ENCODE measurements at places on chromosomes 2 and 18. TPM values are rescaled to one million over a fixed set of nuclear protein-coding genes. Genes with fewer than 3 reads are reported as not detected.

The CHN1 gene
- total RNA-seq, result 1.0 TPM

The ANKRD30BL gene
- not detected for total RNA-seq

The PLEKHH2 gene
- total RNA-seq, result 1.3 TPM

DNA sequence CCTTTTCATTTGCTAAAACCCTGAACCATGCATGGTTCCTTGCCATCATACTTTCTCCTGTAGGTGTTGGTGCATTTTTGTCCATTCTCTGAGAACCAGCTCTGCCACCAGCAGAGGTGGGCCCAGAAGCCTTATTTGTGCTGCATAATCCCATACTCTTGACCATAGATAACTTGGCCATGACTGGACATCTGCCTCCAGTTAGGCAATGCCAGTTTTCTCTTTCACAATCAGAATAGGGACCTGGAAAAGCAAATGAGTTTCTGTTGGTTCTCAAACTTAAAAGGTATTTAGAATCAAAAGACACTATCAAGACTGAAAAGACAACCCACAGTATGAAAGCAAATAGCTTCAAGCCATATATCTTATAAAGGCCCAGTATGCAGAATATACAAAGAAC, 167.3 kb downstream of the MAIP1 start:
- DNase-seq, result no peak

GRCh38 chr2:49265471-49265870, 111.2 kb upstream of the FSHR start:
- no peak for DNase-seq

DNA sequence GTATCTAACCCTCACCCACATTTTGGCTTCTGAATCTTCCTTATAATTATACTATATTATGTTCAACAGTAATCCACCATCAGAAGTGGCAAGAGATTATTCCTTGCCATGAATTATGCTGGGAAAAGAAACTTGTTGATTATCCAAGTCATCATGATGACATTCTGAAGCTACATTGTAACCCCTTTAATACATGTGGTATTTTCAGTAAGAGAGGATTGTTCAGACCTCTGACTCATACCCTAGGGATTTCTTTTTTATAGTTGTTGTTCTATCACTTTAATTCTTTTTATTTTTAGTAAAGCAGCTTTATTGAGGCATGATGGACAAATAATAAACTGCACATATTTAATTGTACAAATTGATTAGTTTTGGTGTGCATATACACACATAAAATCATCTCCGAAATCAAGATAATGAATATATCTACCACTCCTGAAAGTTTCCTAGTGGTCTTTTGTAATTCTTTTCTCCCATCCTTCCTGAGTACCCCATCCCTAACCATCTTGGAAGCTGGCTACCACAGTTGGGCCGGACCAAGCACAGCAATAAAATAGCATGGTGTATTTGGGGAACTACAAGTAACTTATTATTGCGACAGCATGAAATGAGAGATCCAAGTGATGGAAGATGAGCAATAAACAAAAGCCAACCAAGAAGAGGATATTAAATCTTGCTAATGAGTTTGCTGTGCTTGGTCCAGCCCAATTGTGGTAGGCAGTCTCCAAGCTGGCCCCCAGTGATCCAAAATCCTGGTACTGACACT, 159.9 kb downstream of the BARD1 start:
- no peak for DNase-seq

DNA sequence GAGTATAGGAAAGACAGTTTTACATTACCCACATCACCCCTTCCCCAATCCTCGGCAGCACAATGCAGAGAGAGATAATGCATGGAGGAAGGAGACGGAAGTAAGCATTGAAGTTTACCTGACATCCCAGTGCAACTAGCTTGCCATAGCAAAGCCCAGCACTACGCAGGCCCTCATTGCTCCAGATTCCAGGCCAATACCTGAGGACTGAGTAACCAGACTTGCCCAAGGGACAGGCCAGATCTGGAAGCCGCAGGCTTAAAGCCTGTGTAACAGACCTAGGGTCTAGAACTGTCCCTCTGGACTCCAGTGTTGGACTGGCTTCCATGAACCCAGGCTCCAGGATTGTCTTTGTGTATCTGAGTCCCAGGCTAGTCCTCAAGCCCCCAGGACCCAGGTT, 17.6 kb downstream of the SERPINB4 start:
- DNase-seq, result no peak

DNA sequence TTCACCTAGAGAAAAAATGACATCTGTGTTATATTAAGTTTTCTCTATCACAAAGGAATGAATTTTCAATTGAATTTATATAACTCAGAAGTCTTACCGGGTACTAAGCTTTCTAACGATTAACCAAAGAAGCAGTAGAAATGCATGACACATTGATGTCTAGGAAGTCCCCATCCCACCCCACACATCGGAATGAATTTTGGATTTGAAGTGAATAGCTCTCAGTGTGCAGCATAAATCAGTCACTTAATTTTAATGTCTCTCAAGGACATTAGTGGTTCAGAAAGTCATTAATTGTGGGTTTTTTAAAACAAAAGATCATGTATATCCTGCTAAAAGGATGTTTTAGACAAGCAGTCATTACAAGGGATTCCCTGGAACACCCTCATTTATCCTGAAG, 141.4 kb upstream of the PIEZO2 start:
- DNase-seq, result no peak

GRCh38 chr2:240162032-240162431, 21.6 kb upstream of the OTOS start:
- DNase-seq, result no peak

Measured in right lobe of liver (tissue), 6 donors.